ENCODE measurements at places on chromosomes 1 and 21.

DNA sequence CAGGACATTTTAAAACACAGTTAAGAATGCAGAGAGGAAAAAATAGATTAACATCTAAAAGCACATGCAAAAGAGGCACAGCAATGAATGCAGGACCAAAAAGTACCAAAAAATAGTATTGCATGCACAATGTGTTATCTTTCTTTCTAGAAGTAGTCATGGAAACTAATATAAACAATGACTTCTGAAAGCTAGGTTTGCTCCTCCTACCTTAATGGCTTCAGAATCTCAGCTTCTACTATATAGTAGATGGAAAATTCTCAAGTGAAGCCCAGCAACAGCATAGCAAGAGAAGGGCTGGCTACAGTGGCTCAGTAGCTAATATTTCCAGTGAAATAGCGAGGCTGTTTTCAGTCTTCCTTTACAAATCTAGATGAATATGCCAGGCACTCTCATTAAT, 125.1 kb downstream of the CRB1 start:
- DNase-seq = peak; percentile 9

- DNase-seq = no peak
These were observed 178.4 kb downstream of the SIPA1L2 start for GRCh38 chr1:232451506-232451905.

DNA sequence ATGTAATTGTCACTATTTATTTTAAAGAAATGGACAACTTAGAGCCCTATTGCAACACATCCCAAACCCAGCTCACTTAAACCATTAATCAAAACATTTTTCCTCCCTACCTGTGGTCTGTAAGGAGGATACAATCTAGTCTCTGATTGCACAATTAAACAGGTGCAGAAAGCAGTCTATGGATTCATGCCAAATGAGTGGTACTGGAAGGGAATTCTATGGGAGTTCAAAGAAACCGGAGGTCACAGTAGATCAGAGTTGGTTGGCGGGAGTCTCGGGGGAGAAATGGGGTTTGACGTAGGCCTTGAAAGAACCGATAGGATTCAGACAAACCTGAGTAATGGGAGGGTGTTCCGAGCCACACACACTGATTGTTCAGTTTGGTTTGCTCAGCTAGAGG, 314.9 kb downstream of the KIF26B start:
- DNase-seq = no peak

- DNase-seq = no peak
These were observed 125.1 kb downstream of the PRRX1 start for GRCh38 chr1:170789063-170789462.

DNA sequence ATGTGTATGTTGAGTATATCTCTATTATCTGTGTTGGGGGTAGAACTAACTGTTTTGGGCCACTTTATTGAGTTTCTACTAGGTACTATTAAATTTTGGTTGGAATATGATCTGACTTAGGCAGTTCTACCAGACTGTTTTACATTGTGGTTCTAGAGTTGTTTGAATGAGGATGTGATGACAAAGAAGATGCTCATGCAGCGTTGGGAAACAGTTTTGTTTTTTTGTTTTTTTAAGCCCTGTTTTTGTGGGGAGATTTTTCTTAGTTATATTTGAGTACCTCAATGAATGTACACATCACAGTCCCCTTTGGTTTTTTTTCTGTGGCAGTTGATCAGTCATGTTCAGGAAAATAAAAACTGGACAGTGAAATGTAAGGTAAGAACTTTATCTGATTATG, 40.1 kb downstream of the TMED5 start:
- DNase-seq = peak; percentile 33

- DNase-seq = no peak
These were observed 22.9 kb downstream of the DYRK1A start for GRCh38 chr21:37389456-37389855.

- DNase-seq = no peak
These were observed 156.3 kb downstream of the TM2D1 start for GRCh38 chr1:61568460-61569302.

DNA sequence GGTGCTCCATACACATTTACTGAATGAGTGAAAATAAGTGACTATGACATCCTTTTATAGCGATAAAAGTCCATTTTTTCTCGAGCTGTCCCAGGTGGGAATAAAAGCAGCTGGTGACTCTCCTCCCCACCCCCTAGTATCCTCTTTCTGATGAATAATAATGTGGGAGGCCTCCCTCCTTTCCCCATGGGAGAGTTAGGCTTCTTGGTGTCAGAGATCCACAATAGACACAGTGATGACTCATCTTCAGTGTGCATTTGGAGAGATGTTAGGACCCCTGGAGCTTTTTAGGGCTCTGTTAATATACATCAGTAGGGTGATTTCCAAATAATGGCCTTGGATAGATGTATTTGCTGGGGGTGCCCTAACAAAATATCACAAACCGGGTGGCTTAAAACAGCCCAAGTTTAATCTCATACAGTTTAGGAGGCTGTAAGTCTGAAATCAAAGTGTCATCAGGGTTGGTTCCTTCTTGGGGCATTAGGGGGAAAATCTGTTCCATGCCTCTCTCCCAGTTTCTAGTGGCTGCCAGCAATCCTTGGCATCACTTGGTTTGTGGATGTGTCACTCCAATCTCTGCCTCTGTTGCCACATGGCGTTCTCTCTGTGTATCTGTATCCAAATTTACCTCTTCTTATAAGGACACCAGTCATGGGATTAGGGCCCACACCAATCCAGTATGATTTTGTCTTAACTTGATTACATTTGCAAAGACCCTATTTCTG, 4.4 kb upstream of the PHC2 start:
- peak; percentile 92 for DNase-seq

DNA sequence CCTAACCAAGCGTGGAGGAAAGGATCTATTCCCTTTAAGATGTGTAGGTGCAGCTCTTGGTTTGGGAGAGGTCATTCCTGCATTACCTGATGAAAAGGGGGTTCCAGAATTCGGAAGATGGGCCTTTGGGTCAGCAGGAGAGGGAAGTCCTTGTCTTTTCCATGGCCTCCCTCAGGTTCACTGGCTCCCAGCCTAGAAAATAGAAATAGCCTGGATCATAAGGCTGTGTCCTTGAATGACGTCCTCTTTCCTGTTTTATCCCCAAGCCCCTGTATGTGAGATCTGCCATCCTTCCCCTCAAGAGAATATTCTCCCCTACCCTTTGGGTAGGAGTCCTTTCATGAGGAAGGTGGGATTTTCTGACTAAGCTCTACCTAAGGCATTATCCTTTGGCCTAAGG, 14.5 kb upstream of the RPS8 start:
- no peak for DNase-seq

- DNase-seq = peak; percentile 41
These were observed 394.4 kb upstream of the CHRM3 start for GRCh38 chr1:238991765-238992495.

- DNase-seq = peak; percentile 19
These were observed 19.4 kb downstream of the FYB2 start for GRCh38 chr1:56799605-56800400.

DNA sequence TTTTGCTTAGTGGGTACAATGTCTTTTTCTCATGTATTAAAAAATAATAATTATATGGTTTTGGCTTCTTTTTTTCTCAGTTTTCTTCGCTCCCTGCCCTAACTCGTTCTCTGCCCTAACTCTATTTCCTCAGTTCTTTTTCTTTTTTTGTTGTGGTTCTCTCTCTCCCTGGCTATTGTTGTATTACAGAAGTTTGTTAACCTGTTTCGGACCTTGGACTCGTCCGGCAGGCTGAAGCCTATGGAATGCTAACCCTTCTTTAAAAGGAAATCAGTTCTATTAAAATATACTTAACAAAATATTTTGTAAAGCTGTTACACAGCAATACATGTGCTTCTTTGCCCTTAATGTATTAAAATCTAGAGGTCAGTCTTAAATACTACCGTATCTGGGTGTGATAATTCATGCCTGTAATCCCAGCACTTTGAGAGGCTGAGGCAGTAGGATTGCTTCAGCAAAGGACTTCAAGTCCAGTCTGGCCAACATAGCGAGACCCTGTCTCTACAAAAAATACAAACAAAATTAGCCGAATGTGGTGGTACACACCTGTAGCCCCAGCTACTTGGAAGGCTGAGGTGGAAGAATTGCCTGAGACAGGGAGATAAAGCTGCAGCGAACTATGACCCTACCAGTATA, 64.1 kb downstream of the ANGPTL1 start:
- no peak for DNase-seq

GRCh38 chr1:23492132-23492720, 8.2 kb upstream of the ASAP3 start:
- DNase-seq = no peak

- DNase-seq = no peak
These were observed 12.7 kb upstream of the HEYL start for GRCh38 chr1:39652105-39652504.

DNA sequence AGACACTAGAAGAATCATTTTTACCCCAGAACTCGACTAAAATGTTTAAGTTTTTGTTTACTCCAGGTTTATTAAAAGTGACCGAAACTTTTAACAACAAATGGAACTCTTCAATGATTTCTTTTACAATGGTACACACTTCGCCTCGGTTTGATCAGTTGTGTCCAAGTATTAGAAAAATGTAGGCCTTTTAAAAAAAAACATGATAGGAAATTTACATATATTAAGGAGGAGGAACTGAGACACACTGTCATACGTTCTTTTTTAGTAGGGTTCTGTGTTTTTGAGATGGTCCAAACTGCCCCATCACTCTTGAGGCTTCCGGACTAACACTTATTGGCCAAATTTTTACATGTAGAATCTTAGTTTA, 1.3 kb downstream of the PRDM2 start:
- no peak for DNase-seq

DNA sequence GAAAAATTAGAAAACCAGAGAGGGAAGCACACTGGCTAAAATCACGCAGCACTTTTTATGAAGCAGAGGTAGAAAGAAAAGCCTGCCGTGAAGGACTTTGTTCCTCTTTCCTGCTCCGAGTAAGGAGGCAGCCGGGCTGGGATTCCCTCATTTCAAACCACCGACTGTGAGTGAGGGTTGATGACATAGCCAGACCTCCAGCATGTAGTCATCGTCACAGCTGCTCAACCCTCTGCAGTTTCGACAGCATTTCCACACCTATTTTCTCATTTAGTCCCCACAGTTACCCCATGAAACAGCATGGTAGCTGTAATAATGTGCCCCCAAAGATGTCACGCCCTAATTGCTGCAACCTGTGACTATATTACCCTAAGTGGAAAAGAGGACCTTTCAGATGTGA, 35.3 kb downstream of the FCRL5 start:
- DNase-seq = no peak

DNA sequence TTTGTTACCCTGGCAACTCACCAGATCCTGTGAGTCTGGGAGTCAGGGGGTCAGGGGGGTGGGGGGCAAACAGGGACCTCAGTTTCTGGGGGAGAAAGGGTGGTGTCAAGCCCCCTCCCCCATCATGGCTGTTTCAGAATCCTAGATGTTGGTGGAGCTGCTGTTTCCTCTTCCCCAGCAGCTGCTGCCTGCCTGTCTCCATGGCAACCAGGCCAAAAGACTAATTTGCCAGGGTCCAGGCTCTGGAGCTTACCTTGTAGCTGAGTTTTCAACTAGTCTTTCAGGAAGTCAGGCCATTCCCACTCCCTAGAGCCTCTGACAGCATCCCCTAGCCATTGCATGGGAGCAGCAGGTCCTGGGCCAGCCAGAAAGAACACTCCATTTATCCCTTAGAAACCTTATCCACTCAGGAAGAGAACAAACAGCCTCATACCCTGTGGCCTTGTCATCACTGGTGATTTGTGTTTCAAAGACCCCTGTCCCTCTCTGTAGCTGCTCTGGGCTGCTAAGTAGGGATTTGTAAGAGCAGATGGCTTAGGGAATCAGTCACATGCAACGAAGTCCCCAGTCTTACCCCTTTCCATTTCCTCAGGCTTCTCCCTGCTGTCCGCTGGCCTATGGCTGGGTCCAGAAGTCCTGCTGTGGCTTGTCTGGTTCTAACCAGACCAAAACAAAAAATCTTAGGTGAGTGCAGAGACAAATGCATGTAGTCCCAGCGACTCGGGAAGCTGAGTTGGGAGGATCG, 21.5 kb upstream of the STMN1 start:
- DNase-seq = no peak

- peak; percentile 72 for DNase-seq
These were observed 48.0 kb upstream of the ZC3H11B start for GRCh38 chr1:219660666-219661463.

GRCh38 chr1:165119086-165119485, 237.4 kb downstream of the LMX1A start:
- no peak for DNase-seq

DNA sequence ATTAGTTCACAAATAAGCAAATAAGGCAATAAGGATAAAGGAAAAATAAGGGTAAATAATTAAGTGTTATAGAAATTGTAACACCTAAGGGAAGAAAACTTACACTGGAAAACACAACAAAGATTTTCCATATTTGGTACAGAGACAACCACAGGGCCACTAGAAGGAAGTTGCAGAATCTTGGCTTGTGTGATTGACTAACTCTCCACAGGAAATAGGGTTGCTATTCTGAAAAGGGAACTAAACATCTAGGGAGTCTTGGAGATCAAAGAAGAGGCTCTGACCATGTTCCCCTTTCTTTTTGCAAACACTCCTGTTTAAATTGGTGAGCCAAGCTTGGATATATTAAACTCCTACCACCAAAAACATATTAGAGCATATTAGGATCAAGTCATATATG, 59.1 kb downstream of the APCS start:
- DNase-seq = no peak

- peak; percentile 76 for DNase-seq
These were observed 21.1 kb downstream of the SMAP2 start for GRCh38 chr1:40394491-40395172.

- DNase-seq = no peak
These were observed 29.8 kb upstream of the ETV3 start for GRCh38 chr1:157168015-157168414.

DNA sequence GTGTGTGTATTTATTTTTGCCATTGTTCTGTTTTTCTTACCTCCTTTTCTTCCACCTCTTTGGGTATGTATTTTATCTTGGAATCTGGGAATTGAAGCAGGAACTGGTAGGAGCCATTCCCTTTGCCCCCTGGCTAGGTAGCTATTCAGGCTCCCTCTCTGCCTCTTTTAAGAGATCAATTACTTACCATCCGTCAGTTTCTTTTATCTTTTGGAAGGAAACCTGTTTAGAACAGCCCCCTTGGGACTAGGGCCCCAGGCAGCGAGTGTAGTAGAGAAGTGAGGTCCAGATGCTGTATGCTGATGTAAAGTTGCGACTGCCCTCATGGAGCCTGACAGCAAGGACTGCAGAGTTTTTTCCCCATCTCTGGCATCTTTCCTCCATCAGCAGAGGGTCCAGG, 41.6 kb downstream of the KIRREL1 start:
- DNase-seq = no peak
